ENCODE measurements at places on chromosomes 12 and 14.

- no peak for DNase-seq
Measured at GRCh38 chr14:20969336-20969735, 14.0 kb downstream of the RNASE2 start.

GRCh38 chr14:95258754-95259593, 60.7 kb downstream of the CLMN start:
- no peak for DNase-seq

DNA sequence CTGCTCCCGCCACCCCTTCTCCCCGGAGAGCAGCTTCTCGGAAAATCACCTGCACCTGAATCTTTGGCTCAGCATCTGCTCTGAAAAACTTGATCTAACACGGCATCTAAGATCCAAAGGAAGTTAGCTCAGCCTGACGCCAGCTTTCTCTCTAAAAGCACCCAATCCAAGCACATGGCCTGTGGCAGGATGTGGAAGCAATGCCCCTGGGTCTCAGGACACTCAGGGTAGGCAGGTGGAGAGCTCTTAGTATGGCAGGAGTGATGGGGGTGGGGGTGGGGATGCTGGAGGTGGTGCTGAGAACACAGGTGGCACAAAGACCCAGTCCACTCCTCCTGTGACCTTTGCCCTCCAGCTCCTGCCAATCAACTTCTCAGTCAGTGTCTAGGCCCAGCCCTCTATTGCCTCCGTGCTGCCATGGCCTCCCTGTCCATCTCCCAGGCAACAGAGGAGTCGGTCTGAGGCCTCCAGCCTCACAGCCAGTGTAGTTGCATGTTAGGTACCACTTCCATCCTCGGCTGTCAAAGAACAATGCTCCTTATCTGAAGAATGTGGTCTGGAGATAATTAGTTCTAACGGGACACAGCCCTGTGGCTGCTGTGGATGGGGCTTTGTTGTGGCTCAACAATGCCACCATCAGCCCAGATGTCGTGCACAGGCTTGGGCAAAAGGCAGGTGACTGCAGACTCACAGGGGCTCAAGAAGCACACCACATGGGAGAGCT, 180.0 kb upstream of the C14orf180 start:
- no peak for DNase-seq

DNA sequence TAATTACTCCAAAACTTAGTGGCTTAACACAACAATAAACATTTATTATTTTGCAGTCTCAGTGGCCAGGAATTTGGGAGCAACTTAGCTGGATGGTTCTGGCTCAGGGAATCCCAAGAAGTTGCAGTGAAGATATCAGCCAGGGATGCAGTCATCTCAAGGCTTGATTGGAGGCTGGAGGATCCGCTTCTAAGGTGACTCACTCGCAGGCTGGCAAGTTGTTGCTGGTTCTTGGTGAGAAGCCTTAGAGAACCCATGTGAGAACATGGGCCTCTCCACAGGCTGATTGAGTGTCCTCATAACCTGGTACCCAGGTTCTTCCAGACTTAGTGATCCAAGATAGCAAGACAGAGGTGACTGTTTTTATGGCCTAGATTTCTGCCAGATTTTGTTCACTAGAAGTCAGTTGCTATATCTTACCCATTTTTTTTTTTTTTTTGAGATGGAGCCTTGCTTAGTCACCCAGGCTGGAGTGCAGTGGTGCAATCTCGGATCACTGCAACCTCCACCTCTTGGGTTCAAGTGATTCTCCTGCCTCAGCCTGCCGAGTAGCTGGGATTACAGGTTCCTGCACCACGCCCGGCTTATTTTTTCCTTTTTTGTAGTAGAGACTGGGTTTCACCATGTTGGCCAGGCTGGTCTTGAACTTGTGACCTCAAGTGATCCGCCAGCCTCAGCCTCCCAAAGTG, 32.5 kb downstream of the BRMS1L start:
- DNase-seq = no peak

- DNase-seq = no peak
Measured at GRCh38 chr14:104939666-104940410, 15.2 kb downstream of the PLD4 start.

GRCh38 chr12:109967383-109968031, 28.7 kb downstream of the GIT2 start:
- no peak for DNase-seq

DNA sequence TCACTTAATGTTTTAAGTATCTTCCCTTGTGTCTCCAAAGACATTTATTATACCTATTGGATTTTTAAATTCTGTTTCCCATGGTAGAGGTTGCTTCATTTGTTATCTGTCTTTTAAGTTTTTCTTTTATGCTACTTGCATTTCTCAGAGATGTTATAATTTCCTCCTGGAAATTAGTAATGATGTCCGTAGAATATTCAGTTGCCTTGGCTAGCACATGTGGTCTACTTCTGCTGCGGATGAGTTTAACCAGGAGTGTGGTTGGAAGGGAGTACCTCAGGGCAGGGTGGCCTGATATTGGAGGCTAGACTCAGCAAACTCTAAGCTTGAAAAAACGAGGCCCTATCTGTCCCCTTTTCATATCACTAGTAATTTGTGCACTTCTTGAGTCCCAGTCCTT, 8.8 kb upstream of the EVL start:
- DNase-seq = no peak

DNA sequence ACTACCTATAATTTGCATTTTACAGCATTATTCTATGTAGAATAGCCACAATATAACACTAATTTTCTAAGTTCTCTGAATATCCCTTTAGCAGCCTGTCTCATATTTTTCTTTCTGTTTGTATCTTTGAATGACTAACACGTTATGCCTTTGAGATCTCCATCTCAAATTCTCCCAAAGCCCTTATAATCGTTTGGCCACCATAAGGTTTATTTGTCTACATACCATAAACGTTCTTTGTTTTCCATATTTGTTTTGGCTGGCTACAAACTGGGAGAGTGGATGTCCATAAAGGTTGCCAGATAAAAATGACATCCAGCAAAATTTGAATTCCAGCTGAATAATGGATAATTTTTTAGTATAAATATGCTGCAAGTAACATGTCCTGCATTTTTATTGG, 203.7 kb downstream of the STXBP6 start:
- no peak for DNase-seq

- DNase-seq = no peak
Measured at GRCh38 chr12:5459051-5459782, 27.3 kb downstream of the NTF3 start.

DNA sequence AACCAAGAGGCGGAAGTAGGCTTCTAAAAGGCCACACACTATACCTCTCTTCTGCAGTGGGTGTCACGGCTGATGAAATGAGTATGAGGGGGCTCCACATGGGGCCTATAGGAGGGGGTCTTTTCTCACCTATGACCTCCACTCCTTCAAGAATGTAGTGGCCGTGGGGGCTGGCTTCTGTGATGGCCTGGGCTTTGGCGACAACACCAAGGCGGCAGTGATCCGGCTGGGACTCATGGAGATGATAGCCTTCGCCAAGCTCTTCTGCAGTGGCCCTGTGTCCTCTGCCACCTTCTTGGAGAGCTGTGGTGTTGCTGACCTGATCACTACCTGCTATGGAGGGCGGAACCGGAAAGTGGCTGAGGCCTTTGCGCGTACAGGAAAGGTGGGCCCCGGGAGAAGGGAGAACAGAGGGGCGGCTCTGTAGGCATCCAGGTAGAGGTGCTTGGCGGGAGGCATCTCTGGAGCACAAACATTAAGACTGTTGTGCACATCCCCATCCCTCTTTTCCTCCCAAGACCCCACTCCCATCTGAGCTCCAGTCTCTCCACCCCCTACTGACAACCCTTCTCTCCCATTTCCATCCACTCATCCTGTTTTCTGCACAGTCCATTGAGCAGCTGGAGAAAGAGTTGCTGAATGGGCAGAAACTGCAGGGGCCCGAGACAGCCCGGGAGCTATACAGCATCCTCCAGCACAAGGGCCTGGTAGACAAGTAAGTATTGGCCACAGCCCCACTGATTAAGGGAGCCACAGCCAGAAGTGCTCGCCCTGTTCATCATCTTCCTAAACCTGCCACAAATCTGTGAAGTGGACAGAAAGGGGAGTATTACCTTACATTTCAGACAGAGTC, 3.8 kb downstream of the GPD1 start:
- DNase-seq = no peak

DNA sequence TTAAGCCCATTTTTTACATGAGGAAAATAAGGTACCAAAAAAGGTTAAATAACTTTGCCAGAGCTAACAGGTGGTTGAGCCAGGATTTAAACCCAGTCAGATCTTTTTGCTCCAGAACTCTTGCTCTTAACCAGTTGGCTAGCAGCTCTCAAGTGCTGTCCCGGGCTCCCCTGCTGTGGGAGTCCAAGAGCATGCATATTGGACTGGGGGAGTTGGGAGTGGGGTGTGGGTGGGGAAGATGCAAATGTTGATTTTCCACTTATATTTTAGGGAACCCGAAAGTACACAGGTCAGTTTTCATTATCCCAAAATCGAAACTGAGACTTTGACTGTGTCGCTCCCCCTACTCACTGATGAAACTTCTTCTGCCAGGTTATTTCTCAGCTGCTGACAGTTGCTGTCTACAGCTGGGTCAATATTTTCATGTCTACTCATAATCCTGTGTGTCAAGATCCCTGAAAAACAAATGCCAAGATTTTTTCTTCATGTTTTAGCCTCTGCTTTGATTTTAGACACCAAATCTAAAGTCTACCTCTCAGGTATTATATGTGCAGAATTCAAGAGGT, 172.3 kb upstream of the TMPO start:
- DNase-seq = no peak

DNA sequence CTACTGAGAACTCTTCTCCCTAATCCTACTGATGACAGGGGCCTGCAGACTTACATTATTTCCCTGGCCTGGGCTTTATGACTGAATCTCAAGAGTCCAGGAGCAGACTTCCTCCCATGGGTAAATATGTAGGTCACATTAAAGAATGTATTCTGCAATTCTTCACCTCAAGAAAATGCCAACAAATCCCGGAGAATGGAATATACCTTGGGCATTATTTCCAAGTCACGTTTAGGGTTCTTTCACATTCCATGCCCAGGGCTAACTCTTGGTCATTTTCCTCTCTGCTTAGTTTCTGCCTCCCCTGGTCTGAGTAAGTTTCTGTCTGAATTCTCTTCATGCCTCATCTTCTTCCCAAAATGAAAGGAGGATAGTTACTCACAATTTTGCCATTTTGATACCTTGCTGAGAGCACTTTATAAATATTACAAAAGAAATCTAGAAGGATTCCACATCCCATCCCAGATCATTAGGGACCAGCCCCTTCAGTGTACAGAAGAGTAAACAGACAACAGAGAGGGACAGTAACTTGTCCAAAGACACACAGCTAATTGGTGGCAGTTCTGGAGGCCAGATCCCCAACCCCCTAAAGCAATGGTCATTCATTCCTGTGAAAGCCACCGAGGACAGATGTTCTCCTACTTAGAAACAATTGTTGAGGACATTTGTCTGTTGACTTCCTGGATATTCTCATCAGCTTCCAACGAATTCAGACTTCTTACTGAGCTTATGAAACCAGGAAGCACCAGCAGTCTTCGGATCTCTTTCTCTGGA, 605 bp downstream of the PAH start:
- DNase-seq = no peak

GRCh38 chr14:87153391-87153790, 839.6 kb downstream of the GALC start:
- no peak for DNase-seq

DNA sequence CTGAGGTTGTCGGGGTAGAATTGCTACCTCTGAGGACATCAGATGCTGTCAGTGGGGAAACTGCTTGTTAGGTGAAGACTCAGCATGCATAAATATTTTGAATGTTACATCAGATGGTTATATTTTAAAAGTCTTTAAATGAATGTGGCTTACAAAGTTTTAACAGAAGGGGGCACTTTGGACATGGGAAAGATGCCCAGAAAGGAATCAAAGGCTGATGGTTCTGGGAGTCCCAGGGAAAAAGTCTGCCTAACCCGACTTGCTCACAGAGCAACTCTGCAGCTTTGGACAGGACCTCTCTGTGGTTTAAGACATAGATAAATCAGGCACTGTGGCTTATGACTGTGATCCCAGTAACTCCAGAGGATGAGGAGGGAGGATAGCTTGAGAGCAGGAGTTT, 474.9 kb downstream of the ATP23 start:
- no peak for DNase-seq

DNA sequence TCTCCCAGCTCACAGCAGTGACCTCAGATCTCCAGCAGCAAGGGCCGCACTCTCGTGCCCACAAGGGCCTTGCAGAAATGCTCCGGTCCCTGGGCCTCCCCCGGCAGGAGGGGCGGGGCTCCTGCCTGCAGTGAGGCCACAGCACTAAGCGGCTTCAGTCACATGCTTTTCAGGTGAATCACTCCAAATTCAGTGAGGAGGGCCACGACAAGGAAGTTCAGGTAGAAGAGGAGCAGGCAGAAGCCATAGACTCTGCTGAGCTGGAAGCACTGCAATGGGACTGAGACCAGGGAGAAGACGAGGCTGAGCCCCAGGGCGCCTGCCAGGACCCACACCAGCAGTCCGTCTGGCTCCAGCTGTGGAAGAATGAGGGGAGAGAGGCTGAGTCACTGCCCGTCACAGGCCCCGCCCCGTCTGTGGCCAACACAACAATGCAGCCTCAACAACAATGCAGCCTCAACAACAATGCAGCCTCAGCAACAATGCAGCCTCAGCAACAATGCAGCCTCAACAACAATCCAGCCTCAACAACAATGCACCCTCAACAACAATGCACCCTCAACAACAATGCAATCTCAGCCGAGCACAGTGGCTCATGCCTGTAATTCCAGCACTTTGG, 35.2 kb downstream of the SLC8B1 start:
- no peak for DNase-seq

DNA sequence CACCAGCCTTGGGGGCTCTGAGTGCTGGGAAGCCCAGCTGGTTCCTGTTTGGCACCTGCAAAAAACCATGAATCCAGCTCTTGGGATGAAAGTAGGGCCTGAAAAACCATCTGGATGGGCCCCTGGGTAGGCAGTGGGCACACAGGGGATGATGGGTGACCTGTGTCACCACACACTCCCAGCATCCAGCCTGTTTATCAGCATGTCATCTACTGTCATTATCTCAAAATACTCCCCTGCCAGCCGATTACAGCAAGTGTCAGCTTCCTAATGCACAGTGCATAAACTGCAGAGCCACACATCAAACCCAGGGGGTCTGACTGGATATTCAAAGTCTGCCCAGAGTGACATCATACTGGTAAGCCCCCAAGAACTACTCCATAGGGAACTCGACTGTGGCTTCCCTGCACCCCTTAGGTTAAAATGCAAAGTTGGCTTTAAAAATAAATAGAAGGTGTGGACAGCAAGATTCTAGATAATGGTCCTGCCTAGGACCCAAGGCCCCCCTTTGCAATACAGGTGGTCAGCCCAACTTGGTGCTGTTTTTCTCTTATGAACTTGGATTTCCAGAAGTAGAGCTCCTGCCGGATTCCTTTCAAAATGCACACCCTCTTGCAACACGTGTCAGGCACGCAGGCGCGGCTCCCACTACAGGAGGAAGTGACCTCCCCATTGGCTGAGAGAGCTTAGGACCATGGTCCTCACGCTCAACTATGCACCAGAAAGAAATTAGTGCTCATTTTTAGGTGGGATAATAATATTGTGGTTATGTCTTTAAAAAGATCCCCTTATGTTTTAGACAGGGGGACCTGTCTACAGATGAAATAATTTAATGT, 94.1 kb downstream of the GCH1 start:
- no peak for DNase-seq

All from activated naive CD4-positive, alpha-beta T cell (primary cell).